ENCODE measurements at places on chromosomes 12 and 14.

GRCh38 chr14:80313806-80314205, 102.5 kb upstream of the DIO2 start:
- no peak for DNase-seq

- DNase-seq = no peak
These were observed 75.6 kb downstream of the ESR2 start for GRCh38 chr14:64218344-64219240.

GRCh38 chr12:93387780-93388179, 10.1 kb downstream of the NUDT4 start:
- DNase-seq = peak; percentile 63

- DNase-seq = no peak
These were observed 55.7 kb downstream of the APOBEC1 start for GRCh38 chr12:7610006-7610405.

Data from stimulated activated CD4-positive, alpha-beta T cell treated with anti-CD3 and anti-CD28 coated beads, Interleukin-2, amount 100 ng/mL, for 24 hours (primary cell).